ENCODE measurements at places on chromosomes 1 and 21. TPM values are rescaled to one million over a fixed set of nuclear protein-coding genes. Genes with fewer than 3 reads are reported as not detected.
A peak's percentile ranks its signal among the peaks of the same experiment; 100 is the strongest.

The NKAIN1 gene
- not detected for total RNA-seq

The HFM1 gene
- total RNA-seq, result 1.6 TPM

The CR1 gene
- total RNA-seq, result not detected

The TBX15 gene
- total RNA-seq, result not detected

The HES3 gene
- total RNA-seq, result not detected

The GBP2 gene
- total RNA-seq, result not detected

The CA6 gene
- not detected for total RNA-seq

The EXO5 gene
- total RNA-seq, result 12.7 TPM

GRCh38 chr1:90443354-90443753, 273.7 kb downstream of the BARHL2 start:
- no peak for DNase-seq

GRCh38 chr1:101241485-101242225, 4.8 kb downstream of the S1PR1 start:
- DNase-seq, result no peak

DNA sequence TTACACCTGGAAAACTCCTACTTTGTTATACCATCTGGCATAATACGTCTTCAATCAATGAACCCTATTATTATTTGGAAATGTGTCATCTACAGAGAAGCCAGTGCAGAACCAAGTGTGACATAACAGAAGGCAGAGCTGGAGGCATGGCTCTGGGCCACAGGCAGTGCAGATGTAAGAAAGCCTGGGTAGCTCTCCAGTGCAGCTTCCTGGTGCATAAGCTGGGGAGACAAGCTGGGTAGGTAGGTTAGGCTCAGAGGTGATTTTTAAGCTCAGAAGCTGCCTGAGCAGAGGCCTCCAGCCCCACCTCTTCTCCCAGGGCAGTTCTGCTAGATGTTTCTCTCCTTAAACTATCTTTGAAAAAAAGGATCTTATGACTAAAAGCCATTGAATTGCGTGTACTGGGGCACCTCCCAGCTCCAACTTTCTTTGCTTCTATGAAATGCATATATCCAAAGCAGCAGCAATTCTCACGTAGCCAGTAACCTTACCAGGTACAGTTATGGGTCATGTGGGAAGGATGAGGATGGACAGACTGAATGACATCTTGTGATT, 30.7 kb downstream of the AKNAD1 start:
- no peak for DNase-seq

GRCh38 chr1:226681652-226682493, 57.2 kb downstream of the ITPKB start:
- DNase-seq, result no peak

- DNase-seq, result peak; percentile 4
These were observed 42.5 kb downstream of the ZBTB40 start for GRCh38 chr1:22494144-22494543.

GRCh38 chr1:63119575-63120155, 202.7 kb upstream of the FOXD3 start:
- no peak for DNase-seq

DNA sequence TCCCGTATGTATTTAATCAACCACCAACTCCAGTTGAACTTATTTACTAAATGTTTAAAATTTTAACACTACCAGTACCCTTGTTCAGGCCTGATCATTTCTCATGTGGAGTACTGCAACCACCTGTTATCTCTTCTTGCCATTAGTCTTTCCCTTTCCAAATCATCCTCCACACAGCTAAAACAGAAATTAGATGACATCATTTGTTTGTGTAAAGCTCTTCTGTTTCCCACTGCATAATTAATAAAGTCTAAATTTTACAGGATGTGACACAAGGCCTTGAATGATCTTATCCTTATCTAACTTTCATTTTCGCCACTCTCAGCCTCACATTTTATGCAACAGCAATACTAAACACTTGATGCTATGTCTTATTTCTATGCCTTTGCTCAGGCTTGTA, 24.4 kb downstream of the GDAP2 start:
- DNase-seq, result no peak

- DNase-seq, result no peak
These were observed 56.6 kb downstream of the AGPAT3 start for GRCh38 chr21:43921571-43921978.

GRCh38 chr1:67792103-67792502, 41.2 kb downstream of the GNG12 start:
- DNase-seq, result no peak

DNA sequence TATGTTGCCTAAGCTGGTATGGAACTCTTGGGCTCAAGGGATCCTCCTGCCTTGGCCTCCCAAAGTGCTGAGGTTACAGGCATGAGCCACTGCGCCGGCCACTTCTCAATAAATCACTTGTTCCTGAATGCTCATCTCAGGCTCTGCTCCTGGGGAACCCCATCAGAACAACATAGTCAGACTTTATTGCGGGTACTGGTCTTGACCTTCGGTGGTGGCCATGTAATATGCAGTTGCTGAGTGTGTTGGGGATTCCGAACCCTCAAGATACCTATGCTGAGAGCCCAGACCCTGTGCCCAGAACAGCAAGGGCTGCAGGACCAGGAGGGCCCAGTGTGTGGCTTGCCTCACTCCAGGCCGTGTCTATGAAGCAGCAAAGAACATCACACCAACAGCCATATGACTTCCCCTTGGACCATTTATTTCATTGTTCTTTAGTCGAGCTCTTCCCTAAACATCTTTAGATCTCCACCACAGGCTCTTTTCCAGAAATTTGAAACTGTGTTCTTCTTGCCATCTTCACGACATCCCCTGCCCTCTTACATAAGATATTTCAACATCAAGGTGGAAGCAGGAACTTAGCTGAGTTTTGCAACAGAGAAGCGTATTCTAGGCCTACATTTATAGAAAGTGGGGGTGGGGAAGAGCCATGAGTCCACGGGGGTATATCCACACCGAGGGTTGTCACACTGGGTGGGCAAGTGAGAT, 12.7 kb upstream of the SDHB start:
- no peak for DNase-seq

- DNase-seq, result no peak
These were observed 49.4 kb downstream of the LEPR start for GRCh38 chr1:65469889-65470340.

GRCh38 chr1:213448776-213449175, 397.7 kb downstream of the RPS6KC1 start:
- no peak for DNase-seq

- DNase-seq, result peak; percentile 78
These were observed 11.0 kb upstream of the PGD start for GRCh38 chr1:10387677-10388386.

DNA sequence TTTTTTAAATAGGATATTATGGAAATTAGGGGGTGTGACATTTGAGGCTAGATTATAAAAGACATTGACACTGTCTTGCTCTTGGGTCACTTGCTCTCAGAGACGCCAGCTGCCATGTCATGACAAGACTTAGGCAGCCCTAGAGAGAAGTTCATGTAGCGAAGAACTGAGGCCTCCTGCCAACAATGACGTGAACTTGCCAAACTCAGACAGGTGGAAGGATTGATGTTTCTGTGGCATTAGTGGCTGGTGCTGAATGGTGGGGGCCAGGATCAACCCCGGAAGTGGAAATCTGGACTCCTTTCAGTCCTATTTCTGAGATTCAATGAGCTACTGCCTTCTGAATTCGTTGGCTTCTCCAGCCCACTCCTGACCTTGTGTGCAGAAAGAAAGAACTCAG, 14.7 kb downstream of the NCF2 start:
- DNase-seq, result no peak

GRCh38 chr1:2150801-2151200, 43.8 kb downstream of the FAAP20 start:
- DNase-seq, result no peak
